ENCODE measurements at places on chromosomes 12 and 14.
A peak's percentile ranks its signal among the peaks of the same experiment; 100 is the strongest.

GRCh38 chr12:58368001-58368400 lies 426.6 kb downstream of the ATP23 start:
- no peak for DNase-seq

- DNase-seq, result no peak
Measured at GRCh38 chr12:106386813-106387535, 29.4 kb downstream of the POLR3B start.

DNA sequence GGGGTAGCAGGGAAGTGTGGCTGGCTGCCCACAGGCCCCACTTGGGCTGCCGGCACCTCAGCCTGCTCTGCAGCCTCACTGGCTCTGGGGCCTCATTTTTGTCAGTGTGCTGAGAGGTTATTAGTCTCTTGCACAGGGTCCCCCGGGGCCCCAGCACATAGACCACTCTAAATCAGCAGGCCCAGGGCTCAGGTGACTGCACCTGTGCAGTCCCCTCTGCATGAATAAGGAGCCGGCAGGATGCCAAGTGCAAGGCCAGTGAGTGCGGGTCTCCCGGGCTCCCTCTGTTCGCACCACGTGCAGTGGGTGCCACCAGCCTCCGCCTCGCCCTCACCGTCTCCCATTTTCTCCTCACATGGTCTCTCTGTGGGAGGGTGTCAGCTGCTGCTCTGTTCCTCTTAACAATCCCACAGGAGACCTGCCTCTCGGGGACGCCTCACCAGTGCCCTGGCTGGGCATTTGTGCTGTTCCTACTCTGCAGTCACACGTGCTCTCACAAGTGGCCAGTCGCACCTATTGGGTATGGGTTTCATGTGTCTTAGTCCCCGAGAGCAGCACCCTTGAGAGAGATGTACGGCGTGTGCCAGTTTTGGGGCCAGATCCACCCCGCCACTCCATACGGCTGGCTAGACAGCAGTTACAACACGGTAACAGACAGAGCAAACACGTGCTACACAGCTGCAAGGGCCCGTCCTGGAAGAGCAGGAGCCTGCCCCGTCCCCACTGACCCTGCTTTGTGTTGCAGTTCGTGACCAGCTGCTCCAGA lies 40.4 kb downstream of the MMAB start:
- no peak for DNase-seq

GRCh38 chr14:42277840-42278239 lies 671.2 kb downstream of the LRFN5 start:
- DNase-seq, result no peak

GRCh38 chr14:97724265-97724731 lies 927.1 kb downstream of the VRK1 start:
- DNase-seq, result peak; percentile 38

DNA sequence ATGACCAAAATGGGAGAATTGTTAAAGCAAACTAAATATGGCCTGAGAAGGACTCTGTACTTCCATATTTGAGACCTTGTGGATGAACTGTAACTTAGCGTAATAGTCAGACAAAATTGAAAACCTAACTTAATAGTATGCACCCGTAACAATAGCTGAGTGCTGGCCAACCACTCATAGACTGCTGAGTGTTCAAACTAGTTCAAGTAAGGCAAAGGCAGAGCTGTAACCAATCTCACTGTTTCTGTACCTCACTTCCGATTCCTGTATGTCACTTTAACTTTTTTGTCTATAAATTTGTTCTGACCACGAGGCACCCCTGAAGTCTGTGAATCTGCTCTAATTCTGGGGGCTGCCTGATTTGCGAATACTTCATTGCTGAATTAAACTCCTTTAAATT lies 27.0 kb upstream of the OS9 start:
- no peak for DNase-seq

DNA sequence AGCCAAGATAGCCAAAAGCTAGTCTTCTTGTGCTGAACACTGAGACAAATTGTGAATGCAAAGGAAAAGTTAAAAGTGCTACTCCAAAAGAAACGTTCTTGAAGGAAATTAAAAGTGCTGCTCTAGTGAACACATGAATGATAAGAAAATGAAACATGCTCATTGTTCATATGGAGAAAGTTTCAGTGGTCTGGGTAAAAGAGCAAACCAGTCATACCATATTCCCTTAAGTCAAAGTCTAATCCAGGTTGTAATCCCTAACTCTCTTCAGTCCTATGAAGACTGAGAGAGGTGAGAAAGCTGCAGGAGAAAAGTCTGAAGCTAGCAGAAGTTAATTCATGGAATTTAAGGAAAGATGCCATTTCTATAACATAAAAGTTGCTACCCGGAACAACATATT lies 121.5 kb downstream of the MNAT1 start:
- DNase-seq, result no peak

DNA sequence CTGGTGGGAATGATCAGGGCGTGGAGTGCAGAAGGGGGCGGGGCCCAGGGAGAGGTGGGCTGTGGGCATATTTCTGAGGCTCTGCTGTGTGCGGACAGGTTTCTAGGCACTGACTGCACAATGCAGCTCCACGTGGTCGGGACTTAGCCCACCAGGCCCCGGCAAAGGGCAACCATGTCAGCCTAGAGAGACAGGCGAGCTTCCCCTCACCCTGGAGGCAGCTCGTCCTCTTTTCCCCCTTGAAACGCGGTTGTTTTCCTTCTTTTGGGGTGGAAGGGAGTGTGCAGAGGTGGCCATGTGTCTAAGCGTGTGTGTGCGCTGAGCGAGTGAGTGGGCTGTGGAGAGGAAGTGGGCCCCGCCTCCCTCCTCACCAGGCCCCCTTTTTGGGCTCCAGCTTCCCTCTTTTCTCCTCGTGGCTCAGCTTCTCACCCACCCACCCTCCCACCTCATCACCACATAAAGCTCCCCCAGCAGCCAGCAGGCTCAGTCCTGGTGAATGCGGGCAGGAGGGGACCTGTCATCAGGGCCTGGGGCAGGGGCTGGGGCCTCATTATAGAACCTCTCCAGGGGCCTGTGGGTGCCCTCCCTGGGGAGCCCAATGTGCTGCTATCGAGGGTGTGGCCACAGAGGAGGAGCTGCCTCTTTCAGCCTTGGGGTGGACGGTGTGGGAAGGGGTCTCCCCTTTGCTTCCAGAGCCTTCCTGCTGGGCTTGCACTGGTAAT lies 22.0 kb downstream of the LRTM2 start:
- DNase-seq, result no peak

- no peak for DNase-seq
Measured at GRCh38 chr12:69545081-69545480, 40.2 kb upstream of the CCT2 start.

- DNase-seq, result no peak
Measured at GRCh38 chr12:130431176-130431575, 93.5 kb downstream of the PIWIL1 start.

DNA sequence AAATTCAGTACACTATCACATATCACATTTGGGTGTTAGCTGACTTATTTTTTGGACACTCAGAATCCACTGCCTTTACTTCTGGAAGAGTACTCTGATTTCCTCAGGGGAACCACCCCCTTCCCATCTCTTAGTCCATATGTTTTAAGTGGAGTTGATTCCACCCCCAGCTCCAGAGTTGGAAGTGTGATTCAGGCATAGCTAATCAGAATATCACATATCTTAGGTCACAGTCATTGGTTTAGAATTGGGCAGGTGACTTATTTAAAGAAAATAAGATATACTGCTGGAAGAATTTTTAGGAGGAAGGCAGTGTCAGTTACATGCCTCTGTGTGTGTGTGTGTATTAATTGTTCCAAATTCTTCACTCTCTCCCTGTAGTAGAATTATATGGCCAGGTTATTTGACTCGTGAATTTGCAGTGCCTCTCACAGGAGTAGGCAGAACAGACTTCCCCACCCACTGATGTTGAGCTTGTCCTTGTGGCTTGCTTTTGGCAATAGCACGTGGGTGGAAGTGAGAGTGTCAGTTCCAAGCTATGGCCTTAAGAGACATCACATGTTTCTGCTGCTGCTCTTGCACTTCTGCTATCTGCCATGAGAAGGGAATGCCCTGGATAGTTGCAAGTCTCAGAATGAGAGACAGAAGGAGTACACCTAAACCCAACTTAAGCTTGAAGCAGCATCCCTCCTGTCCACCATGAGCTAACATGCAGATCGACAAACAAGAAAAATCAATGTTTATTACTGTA lies 6.4 kb upstream of the GAS2L3 start:
- no peak for DNase-seq

- DNase-seq, result peak; percentile 94
Measured at GRCh38 chr12:54214553-54215406, 26.0 kb upstream of the SMUG1 start.

DNA sequence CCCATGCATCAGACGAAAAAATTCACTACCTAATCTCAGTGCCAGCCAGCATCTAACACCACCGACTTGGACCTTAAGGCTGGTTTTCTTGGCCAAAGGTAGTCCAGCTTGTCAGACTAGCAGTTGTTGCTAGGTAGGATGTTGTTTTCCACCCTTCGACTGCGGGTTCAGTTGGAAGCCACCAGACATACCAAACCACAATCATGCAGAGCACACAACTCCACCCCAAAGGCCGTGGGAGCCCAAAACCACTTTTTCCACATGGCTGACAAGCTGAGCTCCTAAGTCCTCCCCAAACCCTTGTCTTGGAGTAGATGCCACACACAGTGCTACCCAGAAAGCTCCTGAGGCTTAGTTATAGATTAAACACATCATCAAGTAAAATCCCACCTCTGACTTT lies 46.8 kb downstream of the LRIG3 start:
- no peak for DNase-seq

- DNase-seq, result no peak
Measured at GRCh38 chr12:57517187-57517586, 3.1 kb downstream of the DDIT3 start.

GRCh38 chr14:102511538-102511937 lies 2.0 kb upstream of the ANKRD9 start:
- no peak for DNase-seq

GRCh38 chr12:82430541-82431145 lies 72.3 kb downstream of the METTL25 start:
- no peak for DNase-seq

DNA sequence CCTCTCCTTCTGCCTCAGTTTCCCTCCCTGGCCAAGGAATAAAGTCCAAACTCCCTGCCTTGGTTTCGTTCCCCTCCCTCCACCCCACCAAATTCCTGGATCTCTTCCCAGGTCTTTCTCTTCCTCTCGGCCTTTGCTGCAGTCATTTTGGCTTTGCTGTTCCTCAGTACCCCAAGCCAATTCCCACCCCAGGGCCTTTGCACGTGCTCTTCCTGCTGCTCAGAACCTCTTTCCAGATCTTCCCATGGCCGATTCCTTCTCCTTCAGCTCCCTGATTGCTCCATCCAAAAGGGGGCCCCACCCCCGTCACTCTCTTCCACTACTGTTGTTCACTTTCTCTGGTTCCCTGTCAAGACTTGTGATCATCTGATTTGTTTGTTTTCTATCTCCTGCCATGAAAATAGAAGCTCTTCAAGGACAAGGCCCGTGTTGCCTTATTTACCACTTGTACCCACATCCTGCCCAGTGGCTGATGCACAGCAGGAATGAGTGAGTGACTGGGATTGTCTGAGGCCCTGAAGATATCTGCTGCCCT lies 3.1 kb downstream of the HNF1A start:
- DNase-seq, result no peak

DNA sequence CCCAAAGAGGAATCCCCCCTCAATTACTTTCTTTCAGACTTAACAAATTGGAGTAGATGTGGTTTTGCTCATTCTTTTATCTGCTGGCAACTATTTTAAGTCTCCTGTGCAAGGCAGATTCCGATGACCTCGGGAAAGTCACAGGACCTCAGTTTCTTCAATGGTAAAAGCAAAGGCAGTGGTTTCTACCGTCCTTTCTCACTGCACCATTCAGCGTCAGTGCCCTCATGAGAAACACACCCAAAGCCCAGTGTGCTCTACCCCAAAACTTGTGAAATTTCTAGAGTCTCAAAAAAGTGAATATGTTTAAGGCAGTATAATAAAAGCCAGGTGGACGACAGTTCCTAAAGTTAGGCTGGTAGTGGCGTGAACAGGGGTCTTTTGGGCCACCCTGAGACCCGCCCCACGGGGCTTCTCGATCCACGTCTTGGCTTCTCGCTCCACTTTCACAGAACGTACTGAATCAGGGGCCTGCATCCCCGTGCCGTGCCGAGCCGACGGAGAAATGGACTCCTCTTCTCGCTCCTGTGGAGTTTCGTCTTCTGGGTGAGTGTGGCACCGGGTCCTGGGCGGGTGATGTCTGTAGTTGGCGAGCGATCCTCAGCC lies 1.3 kb upstream of the ARHGAP5 start:
- no peak for DNase-seq

GRCh38 chr12:10634427-10634826 lies 21.0 kb upstream of the MAGOHB start:
- DNase-seq, result no peak

DNA sequence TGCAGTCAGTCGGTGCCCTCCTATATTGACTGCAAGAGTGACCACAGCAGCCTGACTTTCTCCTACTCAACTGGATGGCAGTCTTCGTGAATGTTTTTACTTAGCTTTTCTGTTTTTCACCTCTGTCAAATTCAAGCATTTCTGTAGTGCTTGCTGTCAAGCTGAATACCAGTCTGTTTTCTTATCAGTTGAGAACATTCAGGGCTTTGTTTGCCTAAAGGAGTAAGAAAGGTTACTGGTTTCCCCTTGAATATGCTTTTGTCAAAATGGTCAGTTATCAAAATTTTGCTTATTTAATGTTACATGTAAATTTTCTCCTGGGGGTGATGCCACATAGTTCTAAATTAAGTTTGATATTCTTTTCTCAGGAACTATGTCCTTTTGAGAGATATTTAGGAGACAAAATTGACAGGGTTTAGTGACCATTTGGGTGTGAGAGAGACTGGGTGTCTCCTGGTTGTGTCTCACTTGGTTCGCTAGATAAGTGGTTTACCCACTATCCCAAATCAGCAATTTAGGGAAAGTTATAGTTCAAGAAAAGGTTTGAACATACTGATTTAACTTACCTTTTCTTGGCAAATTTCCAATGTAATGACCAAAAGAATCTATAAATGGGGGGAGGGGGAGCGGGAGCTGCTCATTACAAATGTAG lies 366.3 kb downstream of the TMTC2 start:
- no peak for DNase-seq

- DNase-seq, result no peak
Measured at GRCh38 chr12:66901138-66901932, 222.5 kb upstream of the GRIP1 start.

GRCh38 chr12:88638966-88639760 lies 58.9 kb upstream of the KITLG start:
- DNase-seq, result no peak

- no peak for DNase-seq
Measured at GRCh38 chr14:103699901-103700752, 15.1 kb downstream of the XRCC3 start.

- peak; percentile 84 for DNase-seq
Measured at GRCh38 chr14:21868442-21869046, 194.9 kb upstream of the OR4E1 start.

- peak; percentile 76 for DNase-seq
Measured at GRCh38 chr14:104094709-104095425, 9.4 kb downstream of the ASPG start.
